ENCODE measurements at places on chromosomes 7 and 10.

DNA sequence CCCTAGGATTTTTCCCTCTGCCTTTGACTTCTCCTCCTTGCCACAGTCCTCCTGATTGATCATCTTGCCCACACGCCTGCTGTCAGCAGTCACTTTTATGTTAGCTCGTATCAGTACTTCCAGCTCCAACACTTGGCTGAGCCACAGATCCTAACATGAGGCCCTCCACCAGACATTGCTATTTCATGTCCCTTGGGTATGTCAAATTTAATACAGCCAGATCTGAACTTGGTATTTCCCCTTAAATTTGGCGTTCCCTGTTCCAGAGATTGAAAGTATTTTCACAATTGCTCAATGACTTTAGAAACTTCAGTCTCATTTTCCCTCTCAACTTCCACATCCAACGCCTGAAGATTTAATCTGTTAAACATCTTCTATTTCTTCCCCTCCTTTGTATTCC lies 140.4 kb downstream of the RNLS start:
- DNase-seq: no peak

GRCh38 chr7:92614660-92615174 lies 24.5 kb upstream of the FAM133B start:
- no peak for DNase-seq

- DNase-seq: no peak
These were observed 238.5 kb downstream of the ZMYND11 start for GRCh38 chr10:373526-374309.

- DNase-seq: no peak
These were observed 85.1 kb upstream of the GTF2I start for GRCh38 chr7:74572301-74572979.

DNA sequence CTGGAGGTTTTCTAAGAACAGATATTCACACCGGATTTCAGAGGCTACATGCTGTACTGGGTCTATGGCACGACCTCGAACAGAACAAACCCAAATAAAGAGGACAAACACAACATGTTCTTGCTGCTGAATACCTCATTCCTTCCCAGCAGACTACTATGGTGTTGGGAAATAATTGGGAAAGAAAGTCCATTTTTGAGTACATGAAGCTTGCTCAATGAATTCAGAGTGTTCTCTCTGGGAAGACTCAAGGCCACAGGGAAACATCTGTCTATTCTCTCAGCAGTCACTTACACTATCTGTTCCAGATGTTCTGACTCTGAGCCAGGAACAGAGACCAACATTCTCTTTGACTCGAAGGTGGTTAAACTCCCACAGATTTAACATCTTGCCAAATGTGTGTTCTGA lies 30.9 kb downstream of the LAMB1 start:
- DNase-seq: no peak

GRCh38 chr10:45375716-45376231 lies 1.8 kb downstream of the ALOX5 start:
- DNase-seq: no peak

- DNase-seq: no peak
These were observed 116.8 kb upstream of the JCAD start for GRCh38 chr10:30176182-30176581.

- DNase-seq: peak; percentile 21
These were observed 3.9 kb upstream of the FAS start for GRCh38 chr10:88986549-88987242.

GRCh38 chr10:93299606-93300287 lies 182.4 kb downstream of the MYOF start:
- no peak for DNase-seq

GRCh38 chr7:88089561-88089960 lies 130.3 kb downstream of the SRI start:
- no peak for DNase-seq

Measured in COLO829 (cell line).